ENCODE measurements at places on chromosomes 7 and 10. TPM values are rescaled to one million over a fixed set of nuclear protein-coding genes. Genes with fewer than 3 reads are reported as not detected.

Gene H2AZ2
- 291 TPM for total RNA-seq

Gene OPN4
- total RNA-seq: not detected

Gene ODAD2
- total RNA-seq: not detected

Gene SLC18A3
- not detected for total RNA-seq

Gene SPDYE9
- total RNA-seq: not detected

Gene WEE2
- total RNA-seq: not detected

Gene HERPUD2
- total RNA-seq: 20.6 TPM

DNA sequence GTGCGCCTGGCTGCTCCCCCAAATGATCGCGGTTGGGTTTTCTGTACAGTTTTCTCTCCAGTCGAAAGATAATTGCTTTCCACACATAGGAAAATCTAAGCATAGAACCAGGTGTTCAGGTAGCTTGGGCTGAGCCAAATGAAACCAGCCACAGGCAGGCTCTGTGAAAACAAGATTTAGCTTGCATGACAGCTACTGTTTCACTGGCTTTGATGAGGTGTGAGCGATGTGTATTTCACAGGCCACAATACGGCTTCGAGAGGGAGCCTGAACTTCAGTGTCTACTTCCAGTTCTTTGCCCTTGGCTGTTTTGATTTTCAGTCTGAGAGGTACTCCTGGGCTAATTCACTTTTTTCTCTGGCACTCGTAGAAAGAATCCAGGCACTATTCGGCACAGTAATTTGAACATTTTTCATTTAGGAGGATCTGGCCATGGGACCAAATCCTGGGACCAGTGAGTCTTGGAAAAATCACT, 110.5 kb downstream of the JCAD start:
- DNase-seq: no peak

DNA sequence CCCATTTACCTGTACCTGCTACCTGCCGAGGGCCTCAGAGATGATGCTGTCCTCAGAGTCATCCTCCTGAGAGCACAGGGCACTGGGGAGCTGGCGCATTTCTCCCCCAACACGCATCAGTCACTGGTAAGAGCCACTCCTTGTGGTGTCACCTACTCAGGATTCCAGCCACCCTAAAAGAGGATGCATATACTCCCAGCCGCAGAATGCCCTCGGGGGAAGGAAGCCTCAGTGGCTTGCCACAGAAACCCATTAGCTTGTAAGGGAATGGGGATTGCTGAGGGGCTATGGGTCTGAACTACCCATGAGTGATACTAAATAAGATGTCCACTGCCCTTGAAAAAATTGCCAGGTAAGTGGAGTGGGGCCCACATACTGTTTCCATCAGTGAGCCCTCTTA, 279.2 kb downstream of the WDR11 start:
- no peak for DNase-seq

DNA sequence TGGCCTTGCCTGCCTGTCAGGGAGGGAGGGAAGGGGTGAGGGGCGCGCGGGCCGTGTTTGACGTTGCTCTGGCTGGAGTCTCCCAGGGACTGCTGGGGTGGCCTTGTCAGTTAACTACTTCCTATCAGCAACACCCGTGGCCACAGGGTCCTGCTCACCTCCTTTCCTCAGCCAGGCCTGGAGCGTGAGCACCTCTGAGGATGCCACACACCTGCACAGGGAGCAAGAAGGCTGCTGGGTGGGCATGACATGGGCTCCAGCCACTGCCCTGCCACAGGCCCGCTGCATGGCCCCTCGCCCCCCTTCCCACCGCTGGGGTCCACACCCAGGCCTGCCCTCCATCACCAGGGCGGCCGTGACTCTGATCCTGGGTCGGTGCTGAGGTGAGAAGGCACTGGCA, 212.4 kb downstream of the ELFN1 start:
- no peak for DNase-seq

DNA sequence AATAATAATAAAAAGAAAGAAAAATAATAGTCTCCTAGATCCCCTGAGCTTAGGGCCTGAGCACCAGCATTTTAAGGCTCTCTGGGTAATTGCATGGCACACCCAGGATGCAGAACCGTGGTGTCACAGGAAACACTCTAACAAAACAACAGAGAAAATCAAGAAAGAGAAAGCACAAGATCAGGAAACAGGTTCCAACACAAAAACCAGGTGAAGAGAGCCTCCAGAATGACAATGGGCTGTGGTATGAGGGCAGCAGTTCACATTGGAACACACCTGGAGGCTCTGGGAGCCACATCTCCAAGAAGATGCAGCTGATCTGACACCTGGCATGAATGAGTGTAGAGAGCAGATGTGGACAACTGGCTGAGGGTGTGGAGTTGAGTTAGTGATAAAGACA, 7.1 kb downstream of the MMRN2 start:
- no peak for DNase-seq

DNA sequence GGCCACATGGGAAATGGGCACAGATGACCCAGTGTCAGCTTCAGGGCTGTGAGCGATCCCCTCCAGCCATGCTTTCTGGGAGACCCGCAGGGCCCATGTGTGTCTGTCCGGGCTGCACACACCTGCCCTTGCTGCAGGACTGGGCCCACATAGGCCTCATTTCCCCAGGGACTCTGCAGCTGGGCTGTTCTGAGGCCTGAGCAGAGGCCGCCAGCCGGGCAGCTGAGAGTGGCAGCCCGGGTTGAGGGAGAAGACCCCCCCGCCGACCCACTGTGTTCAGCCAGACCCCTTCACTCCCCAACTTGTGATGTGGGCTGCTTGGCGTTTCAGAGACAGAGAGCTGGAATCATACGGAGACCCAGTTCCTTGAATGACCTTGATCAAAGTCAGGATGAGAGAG, 50.1 kb upstream of the DPYSL4 start:
- DNase-seq: no peak

DNA sequence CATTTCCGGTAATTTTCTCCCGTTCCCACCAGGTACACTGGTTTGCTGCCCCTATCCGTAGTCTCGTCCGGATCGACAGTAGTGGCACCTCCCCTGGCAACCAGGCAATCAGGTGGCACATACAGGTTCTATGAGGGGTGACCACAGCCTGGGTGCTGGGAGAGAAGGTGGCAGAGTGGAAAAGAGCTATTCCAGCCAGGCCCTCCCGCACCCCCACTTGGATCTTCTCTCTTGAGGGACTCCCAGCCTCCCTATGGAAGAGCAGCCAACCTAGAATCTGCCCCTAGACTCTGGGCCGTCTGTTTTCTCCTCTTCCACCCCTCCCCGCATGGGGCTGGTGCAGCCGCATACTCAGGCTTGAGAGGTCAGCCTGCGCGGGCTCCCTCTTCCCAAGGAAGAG, 58.6 kb downstream of the GPR26 start:
- no peak for DNase-seq

DNA sequence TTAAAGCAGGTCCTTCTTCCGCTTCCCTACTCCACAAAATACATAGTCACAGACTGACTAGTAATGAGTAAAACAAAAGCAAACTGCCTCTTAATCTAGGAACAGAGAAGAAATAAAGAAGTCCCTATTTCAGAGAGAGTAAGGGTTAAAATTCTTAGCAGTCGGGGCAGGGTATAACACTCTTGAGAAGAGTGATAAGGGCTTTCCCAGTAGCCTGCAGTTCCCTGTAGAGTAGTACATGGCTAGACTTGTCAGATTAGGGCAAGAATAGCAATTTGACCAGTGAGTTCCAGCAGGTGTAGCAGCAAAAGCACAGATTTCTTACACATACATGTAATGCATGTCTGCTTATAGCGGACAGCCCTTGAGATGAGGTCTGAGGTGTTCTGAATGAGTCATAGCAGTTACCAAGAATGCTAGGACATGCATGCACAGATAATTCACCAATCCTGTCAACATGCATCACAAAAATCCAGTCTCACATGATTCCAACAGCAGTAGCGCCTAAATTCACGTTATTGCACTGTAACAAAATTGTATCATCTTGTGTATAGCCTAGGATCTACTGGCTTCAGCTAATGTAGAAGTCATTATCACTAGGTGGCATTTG, 40.7 kb downstream of the BTRC start:
- DNase-seq: no peak

GRCh38 chr10:31620226-31621151, 301.5 kb downstream of the ZEB1 start:
- DNase-seq: no peak

- DNase-seq: no peak
These were observed 29.5 kb downstream of the PLXDC2 start for GRCh38 chr10:19845503-19846368.

DNA sequence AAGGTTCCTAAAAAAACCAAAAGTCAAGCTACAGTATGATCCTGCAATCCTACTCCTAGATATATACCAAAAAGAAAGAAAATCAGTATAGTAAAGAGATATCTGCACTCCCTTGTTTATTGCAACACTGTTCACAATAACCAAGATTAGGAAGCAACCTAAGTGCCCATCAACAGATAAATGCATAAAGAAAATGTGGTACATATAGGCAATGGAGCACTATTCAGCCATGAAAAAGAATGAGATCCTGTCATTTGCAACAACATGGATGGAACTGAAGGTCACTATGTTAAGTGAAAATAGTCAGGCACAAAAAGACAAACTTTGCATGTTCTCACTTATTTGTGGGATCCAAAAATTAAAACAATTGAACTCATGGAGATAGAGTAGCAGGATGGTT, 1159.5 kb upstream of the AUTS2 start:
- no peak for DNase-seq

DNA sequence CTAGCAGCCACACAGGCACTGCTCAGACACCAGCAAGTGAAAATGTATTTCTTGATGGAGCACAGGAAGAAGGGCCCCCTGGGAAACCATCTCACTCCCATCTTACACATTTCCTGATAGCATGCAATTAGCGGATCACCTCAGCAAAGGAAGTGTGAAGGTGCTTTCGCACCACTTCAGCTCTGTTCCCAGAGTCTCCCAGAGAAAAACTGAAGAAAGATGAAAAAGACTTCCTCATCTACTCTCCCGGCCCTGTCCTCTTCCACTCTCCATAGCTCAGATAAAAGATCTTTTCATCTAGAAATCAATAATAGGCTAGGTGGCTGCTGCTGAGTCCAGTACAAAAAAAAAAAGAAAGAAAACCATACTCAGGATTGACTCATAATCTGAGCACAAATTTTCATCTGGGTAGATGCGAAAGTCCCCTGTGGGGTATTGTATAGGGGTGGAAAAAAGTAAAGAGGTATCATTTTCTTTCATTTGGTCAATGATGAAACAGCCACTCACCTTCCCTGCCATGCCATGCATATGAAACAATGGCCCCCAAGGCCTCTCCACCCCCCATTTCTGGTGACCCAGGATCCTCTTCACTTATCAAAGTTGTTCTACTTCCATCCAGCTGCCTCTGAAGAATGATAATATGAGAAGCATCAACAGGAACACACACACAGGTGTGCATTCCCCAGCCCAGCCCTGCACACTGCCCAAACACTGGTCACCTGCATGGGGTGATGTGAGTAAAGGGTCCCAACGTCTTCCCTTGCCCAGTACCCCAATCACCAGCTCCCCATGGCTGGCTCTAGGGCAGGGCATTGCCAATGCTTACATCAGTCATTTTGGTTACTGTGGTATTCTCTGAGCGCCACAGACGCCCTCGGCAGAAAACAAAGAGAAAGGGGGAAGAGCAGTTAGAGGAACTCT, 48.8 kb upstream of the DGKI start:
- no peak for DNase-seq

GRCh38 chr7:41705109-41705901, 2.4 kb upstream of the INHBA start:
- peak; percentile 65 for DNase-seq

DNA sequence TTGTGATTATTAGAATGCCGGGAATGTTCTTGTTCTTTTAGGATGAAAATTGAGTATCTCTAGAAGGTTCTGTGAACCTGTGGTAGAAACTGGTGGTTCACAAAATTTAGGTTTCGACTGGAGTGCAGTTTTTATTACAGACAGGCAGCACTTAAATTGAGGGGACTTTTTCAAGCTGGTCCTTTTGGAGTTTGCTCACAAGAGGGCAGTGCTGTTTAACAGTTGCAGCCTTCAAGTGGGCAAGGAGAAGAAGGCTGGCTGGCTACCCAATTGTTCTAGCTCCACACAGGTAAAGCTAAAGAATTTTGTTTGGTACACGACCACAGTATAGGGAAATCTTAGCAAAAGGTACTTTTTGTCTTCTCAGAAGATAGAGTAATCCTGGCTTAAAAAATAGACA, 233.6 kb downstream of the SNX13 start:
- DNase-seq: peak; percentile 49

DNA sequence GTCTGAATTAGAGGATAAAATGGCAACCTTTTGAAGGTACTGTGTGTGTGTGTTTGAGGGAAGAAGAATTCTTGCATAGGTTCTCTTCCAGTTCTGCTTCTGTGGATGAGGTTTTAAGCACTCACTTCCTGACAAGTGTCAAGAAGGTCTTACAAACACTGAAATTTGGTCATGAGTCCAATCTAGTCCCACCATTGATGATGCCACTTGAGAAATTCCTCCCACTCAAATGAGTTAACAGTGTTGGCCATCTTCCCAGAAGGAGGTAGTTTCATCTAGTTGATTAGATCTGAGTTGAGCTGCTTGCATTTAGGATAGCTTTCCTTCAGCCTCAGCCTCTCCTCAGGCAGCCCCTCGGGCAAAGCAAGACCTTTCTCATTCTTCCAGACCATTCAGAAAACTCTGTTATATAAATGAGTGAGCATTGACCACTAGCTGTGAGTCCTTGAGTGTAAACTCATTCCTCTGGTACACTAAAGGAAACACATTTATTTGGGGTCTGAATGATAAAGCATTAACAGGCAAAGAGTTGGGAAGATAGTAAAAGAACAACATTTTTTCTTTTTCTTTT, 189.5 kb downstream of the TRIL start:
- DNase-seq: no peak

GRCh38 chr7:101595246-101595645, 33.9 kb downstream of the MYL10 start:
- no peak for DNase-seq

DNA sequence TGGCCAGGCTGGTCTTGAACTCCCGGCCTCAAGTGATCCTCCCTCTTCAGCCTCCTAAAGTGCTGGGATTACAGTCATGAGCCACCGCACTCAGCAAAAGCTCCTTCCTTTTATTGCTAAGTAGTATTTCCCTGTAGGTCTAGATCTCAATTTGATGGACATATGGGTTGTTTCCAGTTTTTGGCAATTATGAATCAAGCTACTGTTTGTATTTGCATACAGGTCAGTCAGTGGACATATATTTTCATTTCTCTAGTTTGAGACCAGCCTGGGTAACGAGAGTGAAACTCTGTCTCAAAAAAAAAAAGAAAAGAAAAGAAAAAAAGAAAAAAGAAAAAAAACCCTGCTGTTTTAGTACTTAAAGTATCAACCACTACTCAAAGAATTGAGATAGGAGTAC, 6.4 kb upstream of the PRKRIP1 start:
- no peak for DNase-seq

- DNase-seq: no peak
These were observed 515.3 kb downstream of the GRID1 start for GRCh38 chr10:85851325-85851724.

DNA sequence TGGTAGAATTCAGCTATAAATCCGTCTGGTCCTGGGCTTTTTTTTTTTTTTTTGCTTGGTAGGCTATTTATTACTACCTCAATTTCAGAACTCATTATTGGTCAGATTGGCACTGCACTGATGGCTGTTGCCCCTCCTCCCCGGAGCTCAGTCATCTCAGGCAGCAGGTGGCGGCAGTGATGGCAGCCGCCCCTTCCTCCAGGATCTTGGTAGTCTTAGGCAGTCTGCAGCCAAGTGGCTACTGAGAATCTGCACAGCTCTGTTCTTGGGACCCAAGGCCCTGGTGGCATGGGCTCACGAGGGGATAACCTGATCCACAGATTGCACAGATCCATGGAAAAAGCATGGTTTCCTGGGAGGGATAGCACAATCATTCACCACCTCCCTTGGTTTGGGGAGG, 77.9 kb downstream of the GPR85 start:
- no peak for DNase-seq

All from OCI-LY7 (cell line).